Fibroblast of skin of left biceps (primary cell): ENCODE measurements at places on chromosomes 12 and 14.

- no peak for DNase-seq
Observed at GRCh38 chr14:59704054-59704645, 127.5 kb upstream of the CCDC175 start.

DNA sequence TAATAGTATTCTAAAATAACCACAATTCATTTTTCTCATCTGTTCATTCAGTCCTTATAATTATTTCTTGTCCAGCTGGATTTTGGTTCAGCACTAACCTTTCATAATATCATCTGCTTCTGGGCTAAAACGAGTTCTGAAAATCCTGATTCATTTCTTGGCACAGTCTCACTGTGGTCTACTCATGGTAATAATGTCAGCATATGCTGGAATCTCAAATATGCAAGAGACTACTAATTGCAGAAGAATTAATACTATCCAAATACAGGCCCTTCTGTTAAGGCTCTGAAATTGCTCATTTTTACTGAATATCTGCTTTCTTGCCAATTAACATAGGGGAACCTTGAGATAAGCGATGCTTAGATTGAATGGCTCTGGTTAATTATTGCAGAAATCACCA, 597.1 kb downstream of the RPL10L start:
- DNase-seq: peak; percentile 91

DNA sequence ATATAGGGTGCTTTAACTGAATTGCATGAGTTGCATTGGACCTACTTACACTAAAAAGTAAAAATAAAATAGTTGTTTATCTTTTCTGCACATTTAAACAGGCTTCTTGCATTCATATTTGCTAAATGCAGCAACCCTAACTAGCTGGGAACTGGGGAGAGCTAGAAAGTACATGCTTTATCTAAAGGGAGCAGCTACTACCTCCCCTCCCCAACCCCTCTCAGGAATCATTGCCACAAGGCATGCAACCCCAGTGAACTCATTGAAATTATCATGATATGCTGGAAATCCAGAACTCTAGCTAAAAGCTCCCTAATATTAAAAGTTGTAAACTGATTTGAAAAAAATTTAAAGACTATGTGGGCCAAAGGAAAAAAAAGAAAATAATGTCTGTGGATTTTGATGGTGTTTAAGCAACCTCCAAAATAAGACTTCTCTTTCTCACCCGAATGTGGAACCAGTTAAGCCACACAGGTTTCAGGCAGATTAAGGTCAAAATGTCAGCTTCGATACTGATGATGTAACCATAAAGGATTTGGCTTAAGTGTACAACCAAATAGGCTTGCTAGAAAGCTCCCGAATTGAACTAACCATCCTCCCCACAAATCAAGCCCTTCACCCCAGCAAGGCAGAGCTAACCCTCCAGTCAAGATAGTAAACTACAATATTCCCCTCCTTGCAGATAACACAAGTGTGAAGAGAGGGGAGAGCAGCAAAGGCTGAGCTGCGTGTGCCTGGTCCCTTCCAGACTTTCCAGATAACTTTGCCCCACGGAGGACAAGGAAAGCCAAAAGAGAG, 13.8 kb upstream of the POC1B start:
- DNase-seq: no peak

- no peak for DNase-seq
Observed at GRCh38 chr14:39812532-39813320, 380.5 kb upstream of the FBXO33 start.

- no peak for DNase-seq
Observed at GRCh38 chr14:39680777-39681176, 248.5 kb upstream of the FBXO33 start.

GRCh38 chr14:92711976-92712653, 36.3 kb downstream of the LGMN start:
- no peak for DNase-seq

GRCh38 chr12:43104494-43104893, 447.5 kb downstream of the ADAMTS20 start:
- peak; percentile 28 for DNase-seq

DNA sequence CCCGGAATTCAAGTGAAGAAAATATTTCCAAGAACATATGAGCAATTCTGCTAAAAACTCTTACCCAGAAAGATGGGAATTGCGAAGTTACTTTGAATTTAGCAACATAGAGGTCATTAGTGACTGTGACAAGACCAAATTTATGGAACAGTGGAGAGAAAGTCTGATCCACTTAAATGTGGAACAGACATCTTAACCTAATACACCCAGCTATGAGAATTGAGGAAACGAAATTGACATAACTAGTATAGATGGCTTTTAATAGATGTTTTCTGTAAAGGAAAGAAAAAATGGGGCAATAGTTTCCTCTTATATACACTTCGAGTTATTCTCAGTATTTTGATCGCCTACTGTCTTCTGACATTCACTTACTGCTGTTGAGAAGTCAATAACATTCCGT, 4.6 kb downstream of the OVCH1 start:
- DNase-seq: no peak

GRCh38 chr14:88095791-88096190, 90.9 kb downstream of the GPR65 start:
- DNase-seq: no peak

DNA sequence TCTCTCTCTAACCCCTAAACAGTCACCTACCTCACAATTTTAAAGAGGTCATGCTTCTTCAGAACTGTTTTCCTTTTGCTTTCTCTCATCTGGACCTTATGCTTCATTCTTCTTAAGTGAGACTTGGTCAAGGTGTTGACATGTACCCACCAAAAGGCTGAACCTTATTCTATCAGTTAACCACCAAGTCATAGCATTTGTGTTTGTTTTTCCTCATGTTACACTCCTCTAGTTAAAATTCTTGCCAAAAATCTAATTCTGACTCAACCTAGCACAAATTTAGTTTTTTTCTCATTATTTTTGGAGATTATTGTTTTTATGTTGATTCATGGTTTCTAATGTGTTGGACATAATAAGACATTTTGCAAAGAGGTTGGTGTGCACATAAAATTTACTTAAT, 578.6 kb downstream of the SLC16A7 start:
- DNase-seq: no peak

DNA sequence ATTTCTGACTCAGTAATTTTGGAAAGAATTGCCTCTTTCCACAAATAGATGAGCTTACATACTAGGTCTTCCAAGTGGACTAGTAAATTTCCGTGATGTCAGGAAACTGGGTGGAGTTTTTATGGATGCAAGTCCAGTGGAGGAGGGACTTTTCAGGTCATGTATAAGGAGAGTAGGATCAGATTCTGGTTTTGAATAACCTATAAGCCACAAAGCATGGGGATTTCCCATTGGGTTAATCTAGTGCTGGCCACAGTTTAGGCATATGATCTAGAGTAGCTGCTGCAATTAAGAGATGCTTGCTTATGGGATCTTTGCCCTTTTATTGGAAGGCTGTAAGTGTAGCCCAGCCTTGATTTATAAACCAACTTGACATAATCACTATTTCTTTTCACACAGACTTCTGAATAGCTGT, 33.8 kb downstream of the STK38L start:
- DNase-seq: peak; percentile 43

- DNase-seq: no peak
Observed at GRCh38 chr12:18139989-18140596, 50.1 kb upstream of the RERGL start.

DNA sequence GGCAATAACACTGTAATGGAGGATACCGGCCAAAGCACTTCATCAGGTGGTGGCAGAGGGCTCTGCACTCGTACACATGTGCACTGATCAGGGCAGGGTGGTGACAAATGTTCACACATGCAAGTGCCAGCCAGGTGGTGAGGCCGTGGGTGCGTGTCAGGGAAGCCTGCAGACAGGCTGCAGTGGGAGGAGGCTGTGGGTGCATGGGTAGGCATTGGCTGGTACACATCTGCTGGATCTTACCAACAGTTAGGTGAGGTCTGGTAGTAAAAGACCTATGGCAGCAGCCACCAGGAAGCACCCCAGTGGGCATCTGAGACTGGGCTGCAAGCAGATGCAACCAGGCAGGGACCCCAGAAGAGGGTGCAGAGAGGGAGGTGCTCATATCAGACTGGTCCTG, 65.3 kb downstream of the PDE6H start:
- no peak for DNase-seq

GRCh38 chr12:3962631-3963483, 89.7 kb upstream of the PARP11 start:
- DNase-seq: no peak

DNA sequence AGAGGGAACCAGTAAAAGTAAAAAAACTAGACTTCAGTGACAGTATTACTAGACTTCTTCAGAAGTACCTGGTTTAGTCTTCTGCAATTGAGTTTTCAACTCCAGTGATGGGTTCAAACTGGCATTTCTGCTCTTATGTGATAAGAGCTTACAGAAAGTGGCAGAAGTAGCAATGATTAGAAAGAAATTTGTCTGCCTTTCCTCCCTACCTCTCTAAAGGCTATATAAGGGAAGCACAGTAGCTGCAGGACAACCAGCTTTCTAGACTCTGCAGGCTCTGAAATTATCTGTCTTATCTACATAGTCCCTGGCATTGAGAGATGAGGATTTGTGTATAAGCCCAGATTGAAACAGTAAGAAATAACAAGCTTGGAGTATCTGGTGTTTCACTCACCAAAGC, 107.5 kb downstream of the DAAM1 start:
- no peak for DNase-seq

- no peak for DNase-seq
Observed at GRCh38 chr12:104957719-104958000, 430 bp downstream of the SLC41A2 start.

DNA sequence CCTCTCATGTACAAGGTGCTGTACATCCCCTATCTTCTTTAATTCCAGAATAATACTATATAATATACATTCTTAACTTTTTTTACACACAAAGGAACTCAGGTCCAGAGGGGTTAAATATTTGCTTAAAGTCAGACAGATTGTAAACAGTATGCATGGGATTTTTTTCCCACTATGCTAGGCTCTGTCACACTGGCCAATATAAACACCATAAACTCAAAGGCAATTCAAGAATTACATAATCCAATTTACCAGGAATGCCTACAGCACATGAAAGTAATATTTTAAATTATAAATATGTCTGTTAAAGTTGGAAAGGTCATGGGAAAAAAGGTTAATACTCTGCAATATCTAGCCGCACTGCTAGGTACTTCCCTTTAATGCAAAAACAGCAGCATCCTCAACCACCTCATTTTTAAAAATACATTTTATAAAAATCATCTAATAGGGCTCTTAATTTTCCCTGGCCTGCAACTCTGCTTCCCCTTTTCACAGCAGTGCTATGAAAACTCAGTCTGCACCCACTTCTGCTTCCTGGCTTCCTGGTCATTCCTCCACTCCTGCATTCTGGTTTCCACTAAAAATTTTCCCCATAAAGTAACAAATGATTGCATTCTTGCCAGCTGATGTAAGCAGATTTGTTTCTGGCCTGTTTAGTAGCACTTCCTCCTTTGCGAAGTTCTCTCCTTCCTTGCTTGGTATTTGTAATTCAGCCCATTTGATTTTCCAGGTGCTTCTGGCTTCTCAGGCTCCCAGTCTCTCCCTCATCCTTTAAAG, 128.1 kb downstream of the ITPR2 start:
- no peak for DNase-seq

- no peak for DNase-seq
Observed at GRCh38 chr12:114245555-114245954, 160.4 kb downstream of the TBX5 start.

DNA sequence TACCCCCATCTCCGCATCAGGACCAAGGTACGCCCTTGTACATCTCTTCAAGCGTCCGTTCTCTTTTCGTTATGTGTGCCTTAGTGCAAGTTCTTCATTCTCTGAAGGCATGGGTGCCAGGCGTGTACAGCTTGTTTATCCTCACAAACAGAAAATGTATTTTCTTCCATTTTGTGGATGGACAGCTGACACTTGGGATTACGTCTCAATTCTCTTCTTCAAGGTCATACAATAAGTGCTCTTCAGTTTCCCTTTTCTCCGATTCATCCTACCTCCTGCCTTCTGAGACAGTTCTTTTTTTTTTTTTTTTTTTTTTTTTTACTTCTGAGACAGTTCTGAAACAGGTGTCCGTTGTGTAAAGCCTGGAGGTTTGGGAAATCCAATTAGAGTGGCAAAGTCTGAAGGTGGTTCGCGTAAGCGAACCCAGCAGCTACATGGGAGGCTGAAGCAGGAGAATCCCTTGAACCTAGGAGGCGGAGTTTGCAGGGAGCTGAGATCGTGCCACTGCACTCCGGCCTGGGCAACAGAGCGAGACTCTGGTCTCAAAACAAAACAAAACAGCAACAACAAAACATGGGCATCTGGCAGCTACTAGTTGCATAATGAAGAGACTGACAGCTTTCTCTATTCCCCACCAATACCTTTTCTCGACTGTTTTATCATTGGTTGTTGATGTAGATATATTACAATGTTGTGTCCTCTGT, 734 bp downstream of the COX6A1 start:
- no peak for DNase-seq

- no peak for DNase-seq
Observed at GRCh38 chr14:56161658-56162057, 43.4 kb downstream of the PELI2 start.

GRCh38 chr14:103104389-103104653, 9.8 kb downstream of the EXOC3L4 start:
- DNase-seq: no peak

DNA sequence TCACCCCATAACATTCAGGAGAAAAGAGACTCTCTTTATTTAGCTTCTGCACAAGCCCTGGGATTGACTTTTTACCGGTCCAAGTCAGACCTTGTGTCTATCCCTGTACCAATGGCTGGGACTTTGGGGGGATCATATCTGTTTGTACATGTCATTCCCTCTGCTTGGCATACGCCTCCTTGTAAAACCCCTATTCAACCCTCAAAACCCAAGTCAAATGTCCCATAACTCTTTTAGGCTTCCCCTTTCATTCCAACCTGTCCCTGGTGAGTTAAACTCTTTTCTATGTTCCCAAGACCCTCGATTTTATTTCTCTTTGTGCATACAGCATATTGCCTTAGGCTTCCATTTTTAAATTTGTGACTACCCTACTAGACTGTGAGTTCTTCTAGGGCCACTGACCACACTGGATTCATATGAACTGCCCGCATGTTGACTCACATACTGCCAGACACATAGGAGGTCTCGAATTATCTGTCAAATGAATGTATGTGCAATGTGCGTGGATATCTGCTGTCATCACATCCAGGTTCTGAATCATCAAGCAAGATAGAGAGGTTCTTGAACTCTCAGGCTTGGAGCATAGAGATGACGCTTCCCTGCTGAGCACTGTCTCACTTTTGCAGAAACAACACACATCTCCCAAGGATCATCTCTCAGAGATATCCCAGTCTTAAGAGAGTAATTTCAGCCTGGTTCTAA, 548.6 kb upstream of the TBX3 start:
- peak; percentile 89 for DNase-seq

GRCh38 chr14:68548194-68549076, 244.4 kb downstream of the ZFP36L1 start:
- DNase-seq: peak; percentile 94

DNA sequence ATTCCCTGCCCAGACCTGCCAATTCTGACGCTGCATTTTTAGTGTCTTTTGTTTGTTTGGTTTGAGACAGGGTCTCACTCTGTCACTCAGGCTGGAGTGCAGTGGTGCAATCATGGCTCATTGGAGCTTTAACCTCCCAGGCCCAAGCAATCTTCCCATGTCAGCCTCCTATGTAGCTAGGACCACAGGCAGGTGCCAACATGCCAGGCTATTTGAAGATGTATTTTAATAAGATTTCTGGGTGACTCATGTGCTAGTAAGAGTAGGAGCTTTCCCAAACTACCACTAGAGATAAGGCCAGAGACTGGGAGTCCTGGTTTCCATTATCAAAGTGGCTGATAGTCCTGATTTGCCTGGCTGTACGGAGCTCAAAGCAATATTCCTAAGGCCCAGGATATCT, 693.3 kb downstream of the MED13L start:
- DNase-seq: no peak
